ENCODE measurements at places on chromosomes 16 and 17.

- peak; percentile 33 for DNase-seq
- no peaks in the 10 kb centered on the region for H3K4me1 ChIP-seq
- no peak overlapping the region for H3K27ac ChIP-seq
- H3K4me3 ChIP-seq, result no peak overlapping the region
Observed at GRCh38 chr16:8173111-8173644, 417.1 kb downstream of the TMEM114 start.

DNA sequence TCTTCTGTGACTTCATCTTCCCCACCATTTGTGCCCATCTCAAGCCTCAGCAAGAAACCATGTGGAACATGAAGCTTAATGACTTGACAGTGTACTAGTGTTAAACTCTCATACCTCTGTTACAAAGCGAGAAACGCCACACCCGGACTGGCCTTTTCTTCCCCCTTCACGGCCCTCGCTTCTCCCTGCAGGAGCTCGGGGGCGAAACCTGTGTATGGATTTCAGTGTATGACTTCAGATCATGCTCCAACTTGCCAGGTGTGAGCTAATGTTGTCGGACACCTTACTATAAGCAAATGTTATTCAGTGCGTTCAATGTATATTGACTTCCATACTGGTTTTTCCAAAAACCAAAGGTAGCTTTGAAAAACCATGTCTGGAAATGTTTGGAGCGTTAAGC is 20.1 kb upstream of the SLC5A11 start:
- H3K36me3 ChIP-seq, result peaks cover 8% of the 10 kb centered on the region
- H3K27me3 ChIP-seq, result no peaks in the 10 kb centered on the region
- H3K4me1 ChIP-seq, result no peaks in the 10 kb centered on the region
- DNase-seq, result no peak
- no peak overlapping the region for H3K27ac ChIP-seq

GRCh38 chr17:57337390-57337789 is 81.1 kb downstream of the MSI2 start:
- no peaks in the 10 kb centered on the region for H3K4me1 ChIP-seq
- no peak overlapping the region for H3K27ac ChIP-seq
- no peak for DNase-seq
- H3K27me3 ChIP-seq, result no peaks in the 10 kb centered on the region

- no peak for DNase-seq
- H3K4me1 ChIP-seq, result no peaks in the 10 kb centered on the region
- no peaks in the 10 kb centered on the region for H3K36me3 ChIP-seq
- no peak overlapping the region for H3K4me3 ChIP-seq
- no peaks in the 10 kb centered on the region for H3K27me3 ChIP-seq
Observed at GRCh38 chr16:4052096-4052495, 64.1 kb downstream of the ADCY9 start.

DNA sequence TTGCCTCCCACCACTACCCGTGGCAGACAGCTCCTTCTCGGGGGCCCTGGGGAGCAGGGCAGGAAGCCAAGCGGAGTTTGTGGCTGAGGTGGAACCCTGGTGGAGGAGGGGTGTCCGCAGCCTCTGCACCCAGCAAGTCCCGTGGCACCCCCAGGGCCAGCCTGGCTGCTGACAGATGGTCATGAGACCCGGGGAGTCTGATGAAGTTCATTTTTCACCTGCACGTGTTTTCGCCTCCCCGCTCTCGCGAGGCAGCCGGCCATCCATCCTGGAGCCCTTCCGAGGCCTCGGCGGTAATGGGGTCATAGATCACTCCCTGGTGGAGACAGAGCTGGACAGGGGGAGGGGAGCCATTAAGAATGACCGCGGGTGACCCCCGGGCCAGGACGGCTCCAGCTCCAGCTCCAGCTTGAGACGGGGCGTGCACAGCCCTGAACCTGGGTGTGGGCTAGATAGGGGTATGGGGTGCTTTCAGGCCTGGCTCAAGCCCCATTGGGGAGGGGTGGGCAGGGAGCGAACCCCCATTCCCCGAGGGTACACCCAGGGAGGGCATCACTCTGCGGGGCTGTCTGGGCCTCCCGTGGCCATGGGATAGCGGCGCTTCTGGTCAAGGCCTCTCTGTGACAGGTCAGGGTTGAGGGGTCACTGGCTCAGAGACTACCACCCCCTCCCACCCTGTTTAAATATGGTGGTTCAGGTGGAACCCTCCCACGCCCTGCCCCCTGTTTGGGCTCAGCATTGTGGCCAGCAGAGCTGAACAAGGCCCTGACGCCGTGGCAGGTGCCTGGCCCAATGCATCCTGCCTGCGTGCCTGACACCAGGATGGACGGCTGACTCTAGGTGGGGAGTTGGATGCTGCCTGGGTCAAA is 227.4 kb upstream of the GSE1 start:
- H3K4me3 ChIP-seq, result no peak overlapping the region
- no peaks in the 10 kb centered on the region for H3K36me3 ChIP-seq
- peak overlapping the region; percentile 91 for H3K27ac ChIP-seq
- DNase-seq, result no peak

Measured in breast epithelium (tissue), 4 donors.